Stimulated activated CD4-positive, alpha-beta T cell treated with anti-CD3 and anti-CD28 coated beads, Interleukin-1b, Interleukin-23, amount 100 ng/mL, for 1 hour (primary cell): ENCODE measurements at places on chromosomes 7 and 10.

- DNase-seq: no peak
These were observed 14.1 kb downstream of the PDZD8 start for GRCh38 chr10:117360994-117361667.

- DNase-seq: no peak
These were observed 37.8 kb upstream of the LRRC17 start for GRCh38 chr7:102874966-102875365.

DNA sequence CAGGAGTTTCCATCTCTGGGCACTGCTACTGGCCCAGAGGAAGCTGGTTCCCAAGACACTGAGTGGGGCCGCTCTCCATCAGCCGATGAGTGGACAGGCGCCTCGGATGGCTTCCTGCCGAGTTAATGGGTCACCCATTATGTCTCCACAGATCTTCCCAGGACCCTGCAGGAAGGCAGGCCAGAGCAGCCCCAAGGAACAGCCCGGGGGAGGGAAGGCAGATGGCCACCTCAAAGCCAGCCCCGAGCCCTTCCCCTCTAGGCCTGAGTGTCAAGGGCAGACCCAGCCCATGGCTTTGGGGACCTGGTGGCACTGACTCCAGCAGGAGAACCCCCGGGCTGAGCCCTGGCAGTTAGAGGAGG lies 3.4 kb upstream of the LFNG start:
- DNase-seq: no peak

- DNase-seq: no peak
These were observed 108.5 kb upstream of the ANLN start for GRCh38 chr7:36280840-36281812.

- DNase-seq: no peak
These were observed 146.1 kb downstream of the SLC16A9 start for GRCh38 chr10:59563531-59563930.

GRCh38 chr7:81937091-81937490 lies 167.2 kb upstream of the HGF start:
- DNase-seq: no peak

DNA sequence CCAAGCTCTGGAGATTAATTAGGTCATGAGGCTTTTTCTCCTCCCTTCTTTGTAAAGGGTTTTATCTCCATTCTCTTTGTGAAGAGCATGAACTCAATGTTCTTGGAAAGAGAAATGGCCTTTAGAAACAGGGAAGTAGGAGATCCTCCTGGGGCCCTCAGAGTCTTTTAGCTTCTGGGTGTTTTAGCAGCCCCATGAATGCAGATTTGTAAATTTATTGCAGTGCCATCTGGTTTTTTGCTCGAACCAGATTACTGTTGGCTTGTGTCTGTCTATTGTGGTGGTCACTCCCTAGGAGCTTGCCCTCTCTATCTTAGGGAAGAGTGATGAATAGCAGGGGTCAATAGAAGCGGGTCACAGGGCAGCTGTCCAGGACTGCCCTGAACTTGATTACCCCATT lies 110.6 kb downstream of the BTRC start:
- DNase-seq: no peak

GRCh38 chr10:99965700-99966099 lies 44.0 kb downstream of the DNMBP start:
- no peak for DNase-seq

DNA sequence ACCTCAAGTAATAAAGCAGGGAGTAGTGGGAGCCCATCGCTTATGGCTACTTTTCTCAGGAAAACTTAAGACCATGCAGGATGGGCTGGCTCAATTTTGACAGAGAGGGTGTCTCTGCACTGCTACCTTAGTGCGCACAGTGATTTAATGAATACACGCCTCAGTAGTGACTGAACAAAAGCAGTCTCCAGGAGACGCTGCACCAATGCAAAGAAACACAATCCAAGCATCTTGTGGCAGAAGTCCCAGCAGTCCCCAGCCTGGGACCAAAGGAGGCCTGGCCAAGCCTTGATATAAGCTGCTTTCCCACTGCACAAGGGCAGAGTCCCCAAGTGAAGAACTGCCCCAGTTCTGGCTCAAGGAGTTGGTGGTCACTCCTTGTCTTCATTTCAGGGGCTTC lies 368.9 kb downstream of the KCNMA1 start:
- no peak for DNase-seq

DNA sequence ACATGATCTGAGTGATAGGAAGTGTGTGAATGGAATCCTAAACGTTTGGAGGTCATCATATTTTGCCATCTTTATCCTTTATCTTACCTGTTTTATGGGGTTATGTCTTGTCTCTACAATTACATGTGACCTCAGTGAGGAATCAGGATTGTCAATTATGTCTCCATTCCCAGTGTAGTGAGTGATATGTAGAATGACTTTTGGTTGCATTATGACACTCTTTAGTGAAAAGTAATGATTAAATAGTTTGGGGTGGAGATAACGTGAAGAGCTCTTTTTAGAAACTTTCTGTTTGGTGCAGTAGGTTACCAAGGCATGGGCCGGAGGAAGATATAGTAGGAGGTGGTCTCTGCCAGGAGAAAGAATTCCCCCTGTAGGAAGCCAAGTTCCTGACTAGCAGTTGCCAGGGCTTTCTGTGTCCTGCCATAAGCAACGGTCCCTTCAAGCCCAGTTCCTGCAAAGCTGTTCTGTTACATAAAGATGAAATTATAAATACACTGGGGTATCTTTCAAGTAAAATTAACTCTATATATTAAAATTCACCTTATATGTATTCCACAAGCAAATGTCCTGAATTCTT lies 228.2 kb downstream of the NSUN6 start:
- no peak for DNase-seq
